ENCODE measurements at places on chromosomes 2 and 18.
A peak's percentile ranks its signal among the peaks of the same experiment; 100 is the strongest.

DNA sequence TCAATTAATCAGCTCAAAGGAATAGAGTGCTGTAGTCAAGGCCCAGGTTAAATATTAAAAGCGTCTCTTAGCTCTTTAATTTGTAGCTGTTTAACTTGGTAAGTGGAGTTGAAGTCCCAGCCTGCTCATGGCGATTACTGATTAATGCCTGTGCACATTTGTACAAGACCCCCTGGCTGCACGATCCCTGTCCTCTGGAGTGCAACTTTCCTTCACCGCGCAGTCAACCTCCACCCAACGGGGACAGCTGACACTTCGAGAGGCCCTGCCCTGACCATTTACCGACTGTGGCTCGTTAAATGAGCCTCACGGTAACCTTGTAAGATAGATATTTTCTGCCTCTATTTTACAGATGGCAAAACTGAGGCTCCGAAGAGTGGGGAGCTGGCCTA, 5.5 kb upstream of the CYS1 start:
- DNase-seq: no peak

DNA sequence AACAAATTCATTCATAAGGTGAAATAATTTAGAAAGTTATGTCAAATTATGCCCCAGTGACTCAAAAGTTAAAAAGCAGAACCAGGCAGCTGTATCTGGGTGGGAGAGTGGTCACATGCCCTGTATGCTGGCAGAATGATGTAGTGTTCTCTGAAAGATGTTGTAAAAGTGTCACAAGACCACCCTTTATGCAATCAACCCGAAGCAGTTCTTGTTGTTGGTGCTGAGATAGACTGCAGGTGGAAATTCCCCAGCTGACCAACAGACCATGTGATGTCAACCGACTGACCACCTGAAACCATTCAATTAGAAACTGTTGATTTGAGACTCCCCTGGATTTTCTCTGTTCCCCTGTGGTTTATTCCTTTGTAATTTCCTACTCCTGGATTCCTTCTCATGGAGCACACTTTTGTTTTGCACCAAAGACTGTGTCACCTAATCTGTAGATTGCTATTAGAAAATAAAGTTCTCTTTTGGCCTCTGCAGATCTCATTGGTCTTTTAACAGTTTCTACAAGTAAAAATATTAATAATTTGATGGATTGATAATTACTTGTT, 1341.3 kb upstream of the LRRTM1 start:
- no peak for DNase-seq

- no peak for DNase-seq
Measured at GRCh38 chr2:62238236-62238635, 42.3 kb downstream of the B3GNT2 start.

GRCh38 chr2:181552808-181553207, 95.6 kb downstream of the ITGA4 start:
- DNase-seq: no peak

DNA sequence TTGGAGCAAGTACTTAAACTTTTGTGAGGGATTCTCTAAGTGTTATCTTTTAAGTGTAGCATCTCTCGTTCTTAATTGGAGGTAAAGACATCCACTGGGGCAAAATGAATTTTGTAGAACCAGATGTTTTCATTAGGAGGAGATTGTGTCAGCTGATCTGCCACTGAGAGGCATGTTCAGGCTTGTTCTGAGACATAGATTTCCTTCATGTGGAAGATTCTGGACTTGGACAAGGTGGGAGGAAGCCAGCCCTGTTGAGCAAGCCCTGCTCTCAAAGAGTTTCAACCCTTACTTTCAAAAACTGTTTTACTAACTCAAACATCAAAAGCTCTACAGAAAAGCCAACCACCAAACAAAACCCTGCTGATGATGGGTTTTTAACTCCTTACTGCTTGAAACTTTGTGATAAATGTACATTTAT, 6.5 kb downstream of the MAP4K4 start:
- DNase-seq: no peak

GRCh38 chr2:231557571-231558217, 27.4 kb upstream of the NMUR1 start:
- peak; percentile 22 for DNase-seq

DNA sequence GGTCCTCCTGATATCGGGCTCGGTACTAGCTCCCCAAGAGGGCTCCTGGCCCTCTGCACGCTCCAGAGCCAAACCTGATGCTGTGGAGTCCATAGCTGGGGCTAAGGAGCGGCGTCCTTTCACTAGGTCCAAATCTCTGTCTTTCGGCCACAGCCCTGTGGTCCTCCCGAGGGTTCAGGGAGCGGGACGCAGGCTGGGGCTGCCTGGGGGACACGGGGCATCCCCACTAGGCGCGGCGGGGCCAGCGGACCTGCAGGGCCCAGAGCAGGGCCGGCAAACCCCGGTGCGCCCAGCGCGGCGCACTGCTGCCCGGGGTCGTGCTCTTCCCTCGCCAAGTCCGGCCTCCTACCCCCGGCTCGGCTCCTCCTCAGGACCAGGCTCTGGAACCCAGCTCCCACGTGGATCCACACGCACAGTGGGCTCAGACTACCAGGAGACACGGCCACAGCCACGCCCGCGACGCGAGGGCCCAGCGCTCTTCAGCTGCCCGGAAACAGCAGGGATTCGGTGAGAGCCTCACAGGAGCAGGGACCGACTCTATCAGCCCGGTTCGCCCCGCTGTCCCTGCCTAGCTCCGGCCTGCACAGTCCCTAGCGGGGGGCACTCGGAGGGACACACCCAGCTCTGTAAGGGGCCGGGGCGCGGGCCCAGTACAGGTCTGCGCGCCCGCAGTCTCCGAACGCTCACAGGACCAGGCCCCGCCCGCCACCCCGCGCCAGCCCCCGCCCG, 593 bp downstream of the ZNF514 start:
- peak; percentile 16 for DNase-seq

DNA sequence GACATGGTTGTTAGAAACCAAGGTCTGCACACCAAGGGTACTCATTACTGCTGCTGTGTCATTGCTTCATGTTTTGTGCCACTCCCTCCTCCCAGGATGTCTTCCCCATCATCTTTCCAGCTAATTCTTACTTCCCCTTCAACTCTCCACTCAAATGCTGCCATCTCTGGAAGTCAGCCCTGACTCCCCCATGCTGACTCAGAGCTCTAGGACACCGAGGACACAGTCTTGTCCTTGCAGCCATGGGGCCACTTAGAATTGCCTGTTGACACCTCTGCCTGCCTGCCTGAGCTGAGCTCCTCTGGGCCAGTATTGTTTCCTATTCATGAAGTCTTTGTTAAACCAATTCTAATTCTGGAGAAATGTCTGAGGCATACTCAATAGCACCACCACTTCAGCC, 100.2 kb downstream of the GYPC start:
- no peak for DNase-seq

DNA sequence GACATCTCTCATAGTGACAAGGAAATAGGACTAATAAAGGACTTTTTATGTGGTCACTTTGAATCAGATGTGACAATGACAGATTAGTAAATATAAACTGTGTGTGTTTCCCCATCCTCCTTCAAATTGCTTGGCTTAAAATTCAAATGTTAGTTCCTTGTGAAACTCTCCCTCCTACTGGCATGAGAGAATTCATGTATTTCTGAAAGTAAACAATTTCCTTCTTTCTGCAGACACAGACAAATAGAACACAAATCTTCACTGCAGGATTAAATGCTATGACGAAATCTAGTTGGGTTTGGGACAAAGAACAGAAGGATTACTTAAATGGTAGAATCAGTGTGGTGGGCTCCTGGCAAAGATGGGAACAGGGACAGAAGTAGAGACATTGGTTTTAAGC, 328.7 kb upstream of the FAM98A start:
- DNase-seq: no peak

DNA sequence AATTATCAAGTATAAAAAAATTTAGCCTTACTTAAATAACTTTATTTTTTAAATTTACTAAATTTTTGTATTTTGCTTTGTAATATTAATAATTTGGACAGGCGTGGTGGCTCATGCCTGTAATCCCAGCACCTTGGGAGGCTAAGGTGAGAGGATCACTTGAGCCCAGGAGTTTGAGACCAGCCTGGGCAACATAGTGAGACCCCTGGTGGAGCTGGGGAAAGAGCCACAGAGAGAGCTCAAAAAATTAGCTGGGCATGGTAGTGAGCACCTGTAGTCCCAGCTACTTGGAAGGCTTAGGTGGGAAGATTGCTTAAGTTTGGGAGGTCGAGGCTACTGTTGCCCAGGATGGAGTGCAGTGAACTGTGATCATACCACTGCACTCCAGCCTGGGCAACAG, 143.5 kb downstream of the B3GNT2 start:
- DNase-seq: no peak

DNA sequence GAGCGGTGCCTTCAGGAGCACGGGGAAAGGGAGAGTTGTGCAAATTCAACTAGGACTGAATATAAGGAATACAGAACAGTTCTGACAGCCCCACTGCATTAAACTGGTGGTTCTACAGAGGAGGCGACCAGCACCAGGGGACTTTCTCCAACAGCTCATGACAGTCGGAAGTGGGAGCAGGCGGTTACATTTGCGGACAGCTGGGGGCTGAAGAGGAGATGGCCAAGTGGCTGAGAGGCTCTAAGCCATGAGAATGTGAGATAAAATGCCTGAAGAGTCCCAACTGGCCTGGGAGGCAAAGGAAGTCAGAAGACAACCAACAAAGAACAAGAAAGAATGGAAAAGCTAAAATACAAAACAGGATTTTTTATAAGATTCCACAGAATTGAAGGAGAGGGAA, 141.3 kb downstream of the L3MBTL4 start:
- no peak for DNase-seq

DNA sequence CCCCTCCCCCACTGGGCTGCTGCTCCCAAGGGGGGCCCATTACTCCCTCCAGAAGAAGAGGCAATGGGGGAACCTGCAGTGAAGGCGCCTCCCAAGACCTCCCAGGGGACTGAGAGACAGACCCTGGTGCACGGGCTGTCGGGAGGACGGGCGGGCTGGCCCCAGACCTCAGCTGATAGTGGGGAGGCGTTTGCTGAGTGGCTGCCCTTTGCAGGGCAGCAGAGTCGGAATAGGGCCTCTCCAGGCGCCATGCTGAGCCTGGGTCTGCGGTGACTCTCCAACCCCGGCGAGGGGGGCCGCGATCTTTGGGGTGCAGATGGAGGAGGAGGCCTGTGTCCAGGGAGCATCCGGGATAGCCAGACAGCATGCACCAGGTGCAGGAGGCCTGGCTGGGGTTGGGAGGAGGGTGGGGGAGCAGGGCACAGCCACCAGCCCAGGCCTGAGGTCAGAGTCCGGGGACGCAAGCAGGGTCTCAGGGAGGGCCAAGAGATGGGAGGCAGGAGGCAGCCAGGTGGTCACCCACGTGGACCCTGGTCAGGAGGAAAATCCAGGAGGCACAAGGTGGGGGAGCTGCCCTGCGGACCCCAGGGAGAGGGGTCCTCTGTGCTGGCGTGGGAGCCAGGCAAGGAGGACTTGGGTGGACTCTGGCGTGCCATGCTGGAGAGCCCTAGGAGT, 11.0 kb downstream of the CROCC2 start:
- no peak for DNase-seq

GRCh38 chr18:77205769-77206168, 43.9 kb upstream of the GALR1 start:
- DNase-seq: no peak

DNA sequence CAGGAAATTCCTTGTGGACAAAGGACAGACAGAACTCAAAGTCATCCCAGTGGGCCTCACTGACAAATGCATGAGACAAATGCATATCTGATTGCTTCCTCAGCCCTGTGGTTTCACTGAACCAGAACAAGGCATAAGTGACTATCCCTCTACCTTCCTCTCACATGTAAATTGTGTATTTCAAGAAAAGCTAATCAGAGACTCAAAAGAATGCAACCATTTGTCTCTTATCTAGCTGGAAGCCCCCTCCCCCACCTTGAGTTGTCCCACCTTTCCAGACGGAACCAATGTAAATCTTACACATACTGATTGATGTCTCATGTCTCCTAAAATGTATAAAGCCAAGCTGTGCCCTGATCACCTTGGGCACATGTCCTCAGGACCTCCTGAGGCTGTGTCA, 102.0 kb upstream of the TMEM200C start:
- DNase-seq: no peak

DNA sequence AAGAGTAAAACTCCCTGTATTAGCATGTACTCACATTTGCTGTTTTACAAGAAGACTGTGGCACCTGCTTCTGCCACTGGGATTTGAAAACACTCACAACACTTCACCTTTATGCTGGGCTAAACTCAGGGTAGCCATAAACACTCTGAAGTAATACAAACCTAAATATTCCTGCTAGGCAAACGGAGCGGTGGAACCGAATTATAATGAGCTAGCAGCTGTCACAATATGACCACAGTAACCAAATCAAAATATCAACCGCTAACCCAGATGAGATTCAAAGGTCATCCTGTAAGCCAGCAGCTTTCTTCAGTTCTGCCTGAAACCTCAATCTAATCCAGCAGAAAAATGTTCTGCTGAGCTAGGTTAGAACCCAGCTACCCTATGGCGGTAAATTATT, 132.1 kb downstream of the TCF4 start:
- DNase-seq: no peak

- DNase-seq: no peak
Measured at GRCh38 chr2:39007875-39008504, 112.9 kb downstream of the SOS1 start.

DNA sequence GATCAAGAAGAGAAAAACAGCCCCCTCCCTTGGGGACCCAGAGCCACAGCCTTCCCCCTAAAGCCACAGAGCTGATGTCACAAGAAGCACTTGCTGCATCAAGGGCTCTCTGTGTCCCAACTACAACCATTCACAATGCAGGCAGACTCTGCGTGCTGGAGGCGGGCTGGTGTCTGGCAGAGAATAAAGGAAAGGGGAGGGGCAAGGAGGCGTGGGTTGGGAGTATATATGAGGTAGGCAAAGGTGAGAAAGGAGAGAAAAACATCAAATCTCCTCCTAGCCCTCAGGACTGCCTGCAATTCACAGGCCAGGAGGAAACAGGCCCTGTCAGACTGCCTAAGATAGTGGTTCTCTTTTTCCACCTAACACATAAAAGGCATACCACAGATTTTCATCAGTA, 48.8 kb upstream of the IHH start:
- DNase-seq: peak; percentile 46

GRCh38 chr2:199455545-199456382, 2.0 kb downstream of the SATB2 start:
- no peak for DNase-seq

DNA sequence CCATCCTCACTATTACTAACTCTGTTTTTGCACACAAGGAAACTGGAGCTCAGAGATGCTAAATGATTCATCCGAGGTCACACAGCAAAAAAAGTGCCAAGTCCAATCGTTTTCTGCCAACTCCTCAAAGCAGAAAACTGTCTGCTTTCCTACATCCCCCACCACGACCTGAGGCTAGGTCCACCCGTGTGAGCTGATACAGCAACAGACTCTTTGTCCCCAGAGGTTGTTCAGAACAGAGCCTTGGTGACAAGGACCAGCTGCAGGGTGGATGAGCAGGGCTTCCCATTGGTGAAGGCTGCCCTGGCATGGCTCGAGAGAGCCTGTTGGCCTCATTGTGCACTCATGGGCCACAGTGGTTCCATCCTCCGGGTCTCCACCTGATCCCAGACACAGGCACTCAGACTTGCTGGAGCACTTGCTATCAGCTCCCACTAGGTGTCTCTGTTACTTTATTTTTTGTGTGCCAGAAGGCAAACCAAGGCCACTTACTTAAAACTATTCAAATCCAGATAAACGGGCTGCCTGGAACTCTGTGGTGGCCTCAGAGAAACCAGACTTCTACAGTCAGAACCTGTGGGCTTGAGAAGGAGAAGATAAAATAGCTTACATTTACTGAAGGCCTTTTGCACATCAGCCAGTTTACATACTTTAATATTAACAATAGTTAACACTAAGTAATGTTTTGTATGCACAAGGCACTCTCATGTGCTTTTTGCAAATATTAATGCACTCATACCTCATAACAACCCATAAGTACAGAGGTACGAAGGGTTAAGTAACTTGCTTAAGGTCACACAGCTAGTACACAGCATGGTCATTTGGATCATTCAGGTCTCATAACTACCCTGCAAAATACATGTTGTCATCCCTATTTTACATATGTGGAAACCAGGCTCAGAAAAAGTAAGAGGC, 62.9 kb upstream of the CTIF start:
- no peak for DNase-seq

Data from stimulated activated CD8-positive, alpha-beta memory T cell treated with anti-CD3 and anti-CD28 coated beads, Interleukin-4, amount 100 ng/mL, for 24 hours (primary cell).